AML-193 (cell line): ENCODE measurements at places on chromosomes 6 and 20.

DNA sequence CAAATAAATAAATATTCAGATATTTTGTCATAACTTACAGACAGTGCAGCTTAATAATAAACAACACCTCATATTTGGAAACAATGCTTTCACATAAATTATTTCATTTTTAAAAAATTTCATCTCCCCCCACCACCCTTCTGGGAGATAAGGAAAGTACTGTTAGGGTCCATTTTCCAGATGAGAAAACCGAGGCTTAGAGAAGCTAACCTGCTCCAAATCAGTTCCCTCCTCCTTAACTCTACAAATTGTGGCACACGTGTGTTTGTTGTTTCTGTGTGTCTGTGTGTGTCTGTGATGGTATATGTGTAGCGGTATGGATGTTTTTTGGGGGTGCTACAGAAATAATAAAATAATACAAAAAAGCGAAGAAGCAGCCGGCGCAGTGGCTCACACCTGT is 54.2 kb upstream of the NAA20 start:
- DNase-seq: no peak

DNA sequence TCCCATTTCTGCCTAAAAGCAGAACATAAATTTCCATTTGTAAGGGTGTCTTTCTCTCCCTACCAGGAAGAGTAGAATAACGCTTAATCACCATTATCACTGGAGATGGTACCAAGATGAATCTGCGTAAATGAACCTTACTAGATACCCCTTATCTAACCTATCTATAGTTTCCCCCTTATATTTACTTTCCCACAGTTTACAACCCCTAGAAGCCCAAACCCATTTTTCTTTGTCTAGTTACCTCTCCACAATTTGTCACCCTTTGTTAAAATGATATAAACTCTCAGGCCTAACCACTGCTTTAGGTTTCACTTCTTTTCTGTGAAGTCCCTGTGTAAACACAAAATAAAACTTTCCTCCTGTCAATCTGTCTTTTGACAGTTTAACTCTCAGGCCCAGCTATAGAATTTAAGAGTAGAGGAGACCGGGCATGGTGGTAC is 45.5 kb downstream of the PCNA start:
- DNase-seq: no peak

- no peak for DNase-seq
Observed at GRCh38 chr6:139486476-139486799, 112.0 kb upstream of the CITED2 start.

- DNase-seq: no peak
Observed at GRCh38 chr6:117761610-117762009, 86.3 kb downstream of the NUS1 start.

DNA sequence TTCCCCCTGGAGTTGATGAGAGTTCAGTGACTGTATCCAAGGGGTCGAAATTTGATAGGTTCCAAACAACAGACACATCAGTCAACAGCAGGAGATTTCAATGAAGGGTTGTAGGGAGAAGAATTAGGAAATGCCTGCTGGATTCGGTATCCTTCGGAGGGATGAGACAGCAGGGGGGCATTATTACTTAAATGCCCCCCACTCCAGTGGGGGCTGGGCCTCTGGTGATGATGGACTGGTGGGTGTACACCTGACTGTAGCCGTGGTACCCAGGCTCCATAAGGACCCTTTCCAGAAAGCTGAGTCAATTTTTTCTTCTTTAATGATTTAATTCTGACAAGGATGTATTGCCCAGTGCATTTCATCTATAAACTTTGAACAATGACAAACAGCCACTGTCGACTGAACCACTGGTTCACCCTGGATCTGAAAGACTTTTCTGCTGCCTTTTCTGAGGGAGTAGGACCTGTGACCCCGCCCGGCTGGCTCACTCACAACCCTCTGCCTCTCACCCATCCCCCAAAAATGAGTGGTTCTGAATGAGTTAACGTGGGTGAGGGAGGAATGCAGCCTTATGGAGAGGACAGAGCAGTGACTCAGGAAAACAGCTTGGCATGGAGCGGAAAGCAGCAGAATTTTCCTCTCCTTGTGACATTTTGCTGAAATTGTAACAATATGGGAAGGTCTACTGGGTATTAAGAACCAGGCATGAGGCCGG is 41.0 kb downstream of the ZMYND8 start:
- no peak for DNase-seq

GRCh38 chr20:63908008-63908682 is 13.2 kb downstream of the DNAJC5 start:
- DNase-seq: no peak

- no peak for DNase-seq
Observed at GRCh38 chr6:126628125-126628524, 288.2 kb downstream of the CENPW start.

GRCh38 chr6:154457046-154457713 is 53.3 kb downstream of the CNKSR3 start:
- DNase-seq: no peak

DNA sequence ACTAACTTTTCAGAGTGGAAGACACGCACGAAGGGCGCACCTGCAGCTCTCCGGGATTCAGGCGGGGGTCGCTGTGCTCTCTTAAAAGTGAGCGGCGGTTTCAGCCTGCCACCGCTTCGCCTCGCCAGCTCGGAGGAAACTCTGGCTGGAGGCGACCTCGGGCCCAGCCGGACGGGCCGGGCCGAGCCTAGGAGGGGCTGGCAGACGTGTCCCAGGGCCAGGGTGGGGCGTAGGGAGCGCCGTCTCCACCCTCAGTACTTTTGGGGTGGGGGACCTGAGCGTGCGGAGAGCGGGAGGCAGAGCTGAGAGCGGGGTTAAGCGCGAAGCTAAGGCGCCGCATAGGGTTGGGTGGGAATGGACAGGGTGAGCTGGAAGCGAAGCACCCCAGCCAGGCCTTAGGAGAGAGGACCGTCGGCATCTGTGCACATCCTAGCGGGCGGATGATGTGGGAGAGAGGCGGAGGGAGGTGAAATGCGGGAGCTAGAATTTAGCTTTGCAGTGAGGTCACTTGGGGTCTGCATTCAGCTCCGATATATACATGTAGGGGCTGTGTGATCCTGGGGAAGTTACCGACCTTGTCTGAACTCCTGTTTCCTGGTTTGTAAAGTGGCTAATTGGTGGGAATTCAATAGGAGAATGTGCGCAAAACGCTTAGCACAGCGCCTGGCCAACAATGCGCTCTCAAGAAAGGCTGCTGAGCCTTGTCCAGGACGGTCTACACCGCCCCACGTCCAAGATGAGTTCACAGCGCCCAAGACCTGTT is 6.5 kb upstream of the TFAP2A start:
- no peak for DNase-seq

GRCh38 chr20:53941680-53942471 is 128.5 kb downstream of the BCAS1 start:
- no peak for DNase-seq

GRCh38 chr6:43636308-43636659 is 644 bp downstream of the MAD2L1BP start:
- no peak for DNase-seq

- DNase-seq: no peak
Observed at GRCh38 chr6:16057446-16057845, 71.4 kb upstream of the MYLIP start.

- DNase-seq: no peak
Observed at GRCh38 chr6:24909241-24910216, 26.2 kb downstream of the RIPOR2 start.

DNA sequence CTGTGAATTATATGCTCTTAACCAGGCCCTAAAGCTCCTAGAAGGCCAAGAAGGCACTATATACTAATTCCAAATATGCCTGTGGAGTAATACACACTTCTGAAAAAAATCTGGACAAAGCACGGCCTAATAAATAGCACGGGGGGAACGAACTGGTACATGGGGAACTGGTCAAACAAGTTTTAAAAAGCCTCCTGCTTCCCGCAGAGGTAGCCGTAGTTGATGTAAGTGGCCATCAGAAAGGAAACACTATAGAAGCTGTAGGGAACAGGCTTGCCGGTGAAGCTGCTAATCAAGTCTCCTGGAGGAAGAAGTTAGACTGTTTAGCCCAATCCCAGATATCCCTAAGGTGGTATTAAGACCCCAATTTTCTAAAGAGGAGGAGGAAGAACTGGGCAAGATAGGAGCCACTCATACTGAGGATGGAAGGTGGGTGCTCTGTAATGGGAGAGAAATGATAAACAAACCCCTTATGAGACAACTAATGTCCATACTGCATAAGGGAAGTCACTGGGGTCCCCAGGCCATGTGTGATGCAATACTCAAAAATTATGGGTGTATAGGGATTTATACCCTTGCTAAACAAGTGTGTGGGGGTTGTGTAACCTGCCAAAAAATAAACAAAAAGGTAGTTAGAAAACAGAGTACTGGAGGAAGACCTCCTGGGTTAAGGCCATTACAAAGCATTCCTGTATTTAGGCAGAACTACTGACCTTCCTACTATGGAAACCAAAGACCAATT is 27.1 kb upstream of the ZNF318 start:
- no peak for DNase-seq

DNA sequence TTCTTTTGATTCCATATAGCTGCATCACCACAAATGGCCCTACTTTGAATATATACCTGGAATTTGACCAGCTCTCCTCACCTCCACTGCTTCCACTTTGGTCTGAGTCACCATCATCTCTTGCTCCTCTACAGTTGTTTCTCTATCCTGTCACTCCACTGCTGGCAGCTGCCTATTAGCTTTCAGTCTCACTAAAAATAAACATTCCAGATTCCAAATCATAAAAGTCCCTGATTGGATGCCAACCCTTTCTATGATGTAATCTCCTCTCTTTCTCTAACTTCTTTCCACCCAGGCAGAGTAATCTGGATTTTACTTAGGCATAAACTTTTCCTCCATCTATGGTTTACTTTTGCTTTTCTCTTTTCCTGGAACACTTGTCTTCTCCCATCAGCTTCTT is 49.1 kb downstream of the RFPL4B start:
- no peak for DNase-seq

DNA sequence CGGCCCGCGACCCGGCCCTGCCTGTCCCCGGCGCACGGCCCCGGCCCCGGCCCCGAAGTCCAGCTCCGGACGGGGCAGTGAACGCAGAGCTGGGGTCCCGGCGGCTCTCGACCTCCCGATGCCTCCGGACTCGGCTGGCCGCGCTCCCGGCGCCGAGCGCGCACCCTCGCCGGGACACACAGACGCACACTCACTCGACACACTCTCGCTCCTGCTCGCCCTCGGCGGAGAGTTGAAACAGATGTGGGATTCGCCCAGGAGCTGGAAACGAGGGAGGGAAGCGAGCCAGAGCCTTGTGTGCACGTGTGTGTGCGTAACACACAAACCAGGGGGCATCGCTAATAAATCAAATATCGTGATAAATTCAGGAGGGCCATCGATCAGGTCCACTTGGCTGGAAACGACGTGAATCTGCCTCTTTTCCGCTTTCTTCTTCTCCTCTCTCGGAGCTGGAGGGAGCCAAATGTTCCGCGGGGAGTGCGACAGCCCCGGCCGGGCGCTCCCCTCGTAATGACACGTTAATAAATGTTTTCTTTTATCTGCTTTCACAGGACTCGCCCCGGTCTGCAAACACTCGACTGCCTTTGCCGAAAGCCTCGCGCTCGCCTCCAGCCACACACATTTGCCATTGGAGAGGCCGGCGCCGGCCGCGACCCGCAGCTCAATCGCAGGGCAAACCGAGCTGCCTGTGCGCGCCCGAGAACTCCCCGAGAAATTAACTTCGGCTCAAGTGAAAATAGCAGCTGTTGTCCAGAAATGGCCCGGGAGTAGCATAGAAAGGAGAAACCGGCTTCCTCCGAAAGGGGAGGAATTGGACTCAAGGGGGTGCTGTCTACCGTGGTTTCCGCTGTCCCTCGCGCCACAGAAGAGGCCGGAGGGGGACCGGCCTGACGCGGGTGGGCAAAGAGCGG is 828 bp upstream of the SULF2 start:
- DNase-seq: no peak

DNA sequence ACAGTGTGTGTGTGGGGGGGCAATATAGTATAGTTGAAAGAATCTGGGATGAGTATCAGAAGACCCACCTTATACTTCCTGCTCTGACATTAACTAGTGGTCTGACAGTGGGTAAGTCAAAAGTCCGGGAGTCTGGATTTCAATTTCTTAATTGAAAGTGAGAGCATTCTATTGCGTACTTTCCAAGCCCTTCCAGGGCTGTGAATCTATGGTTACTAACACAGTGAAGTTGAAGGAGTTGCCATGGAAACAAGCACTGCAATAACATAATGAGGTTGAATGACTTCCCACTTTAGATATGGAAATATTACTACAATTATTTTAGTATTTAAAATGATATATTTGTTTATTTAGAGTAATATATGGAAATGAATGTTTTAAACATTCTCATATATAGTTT is 80.2 kb downstream of the MLIP start:
- DNase-seq: peak; percentile 62

DNA sequence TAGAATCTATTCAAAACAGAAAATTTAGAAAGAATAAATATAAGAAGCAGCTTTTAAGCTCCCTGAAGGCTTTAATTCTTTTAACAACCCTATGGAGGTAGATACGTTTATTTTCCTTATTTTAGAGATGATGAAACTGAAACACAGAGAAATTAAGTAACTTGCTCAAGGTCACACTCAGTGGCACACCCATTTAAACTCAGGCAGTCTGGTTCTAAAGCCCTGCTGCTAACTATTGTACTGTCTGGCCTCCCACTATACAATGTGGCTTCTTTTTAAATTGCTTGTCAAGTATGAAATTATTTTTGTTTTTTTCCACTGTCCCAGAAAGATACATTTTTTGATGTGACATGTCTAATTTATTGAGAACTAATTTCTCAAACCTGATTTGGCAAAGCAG is 55.7 kb downstream of the FAM217A start:
- peak; percentile 38 for DNase-seq

- DNase-seq: no peak
Observed at GRCh38 chr20:54067606-54068174, 2.7 kb downstream of the BCAS1 start.

- DNase-seq: no peak
Observed at GRCh38 chr6:81640891-81641290, 111.6 kb downstream of the TENT5A start.

DNA sequence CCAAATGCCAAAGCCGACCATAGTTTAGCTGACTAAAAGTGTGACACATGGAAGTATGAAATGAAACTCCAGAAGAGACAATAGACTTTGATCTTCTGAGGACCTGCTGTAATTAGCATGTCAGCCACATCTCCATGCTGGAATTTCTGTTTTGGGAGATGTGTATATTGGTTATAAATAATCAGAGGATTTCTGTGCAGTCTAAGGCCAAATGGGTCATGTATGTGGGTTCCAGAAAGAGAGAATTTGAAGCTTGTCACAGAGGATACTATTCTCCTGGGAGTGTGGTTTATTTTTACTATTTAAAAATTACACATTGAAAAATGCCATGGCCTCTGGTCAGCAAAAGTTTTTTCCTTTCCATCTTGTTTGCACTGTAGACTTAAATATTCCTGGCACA is 405.5 kb upstream of the PLCB4 start:
- DNase-seq: no peak
